ENCODE measurements at places on chromosomes 2 and 18. TPM values are rescaled to one million over a fixed set of nuclear protein-coding genes. Genes with fewer than 3 reads are reported as not detected.

Gene CFAP221
- total RNA-seq = 11.3 TPM

Gene ACTR2
- total RNA-seq = 71.1 TPM

Gene POTEE
- total RNA-seq = under 0.01 TPM

Gene L3MBTL4
- total RNA-seq = 13.1 TPM

Gene NAB1
- total RNA-seq = 56.7 TPM

Gene CERKL
- total RNA-seq = 1.3 TPM

Gene SMPD4
- 28.5 TPM for total RNA-seq

Gene MEP1B
- not detected for total RNA-seq

Gene UGT1A5
- total RNA-seq = not detected

Gene AFF3
- 153 TPM for total RNA-seq

Data from parietal lobe (tissue), 2 donors.